Stromal cell of bone marrow (primary cell): ENCODE measurements at places on chromosomes 5 and 9.

GRCh38 chr5:5666369-5666768 is 243.9 kb downstream of the ICE1 start:
- no peak for DNase-seq

DNA sequence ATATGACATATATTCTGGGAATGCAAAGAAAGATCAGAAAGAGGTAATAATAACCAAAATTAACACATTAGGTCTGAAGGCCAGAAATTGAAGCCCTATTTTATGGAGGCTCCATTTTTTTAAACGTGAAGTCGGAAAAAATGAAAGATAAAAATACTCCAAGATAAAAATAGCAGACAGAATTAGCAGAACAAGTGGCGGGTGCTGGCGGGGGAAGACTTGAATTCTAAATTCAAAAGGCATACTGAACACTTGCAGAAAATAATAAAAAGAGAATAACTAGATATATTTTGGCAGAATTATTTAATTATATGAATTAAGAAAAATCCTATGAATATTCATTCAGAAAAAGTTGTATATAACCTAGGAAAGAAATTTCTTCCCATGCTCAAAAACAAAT is 543.7 kb upstream of the ACO1 start:
- DNase-seq, result no peak

DNA sequence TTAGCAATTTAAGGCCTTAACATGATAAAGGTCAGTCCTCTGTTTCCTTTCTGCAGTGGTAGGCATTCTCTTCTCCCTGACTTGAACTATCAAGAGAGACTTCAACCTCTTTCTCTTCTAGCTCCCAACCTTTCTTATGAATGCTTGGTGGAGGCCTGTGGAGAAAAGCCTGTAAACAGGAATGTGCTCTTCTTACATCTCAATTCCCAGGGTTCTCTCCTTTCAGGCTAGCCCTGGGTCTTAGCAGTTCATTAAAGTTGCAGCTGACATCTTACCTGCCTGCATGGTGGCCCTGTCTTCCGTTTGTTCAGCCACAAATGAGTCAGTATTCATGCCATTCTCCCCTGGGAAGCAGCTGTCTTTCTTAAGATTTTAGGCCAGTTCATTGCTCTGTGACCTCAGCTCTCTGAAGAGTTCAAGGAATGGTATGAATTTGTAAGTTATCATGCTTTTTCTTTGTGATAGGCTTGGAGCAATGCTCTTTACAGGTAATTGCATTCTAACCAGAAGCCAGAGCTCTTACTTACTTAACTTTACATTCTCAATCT is 77.8 kb downstream of the ADCY2 start:
- no peak for DNase-seq

DNA sequence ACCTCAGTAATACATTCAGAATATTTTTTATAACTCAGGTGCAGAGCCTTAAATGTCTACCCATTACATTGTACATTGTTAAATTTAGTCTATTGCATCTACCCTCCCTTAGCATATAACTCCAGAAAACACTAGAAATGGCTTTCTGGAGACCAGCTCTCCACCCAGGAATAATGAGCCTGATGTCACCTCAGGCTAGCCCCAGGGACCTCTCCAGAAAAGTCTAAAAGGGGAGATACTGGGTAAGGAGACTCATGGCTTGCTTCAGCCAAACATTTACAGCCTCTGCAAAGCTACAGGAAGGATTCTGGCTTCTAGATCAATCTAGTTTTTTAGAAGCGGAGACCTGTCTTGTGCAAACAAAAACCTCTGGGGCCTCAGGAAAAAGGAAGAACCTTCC is 13.8 kb upstream of the SUSD1 start:
- DNase-seq, result no peak

DNA sequence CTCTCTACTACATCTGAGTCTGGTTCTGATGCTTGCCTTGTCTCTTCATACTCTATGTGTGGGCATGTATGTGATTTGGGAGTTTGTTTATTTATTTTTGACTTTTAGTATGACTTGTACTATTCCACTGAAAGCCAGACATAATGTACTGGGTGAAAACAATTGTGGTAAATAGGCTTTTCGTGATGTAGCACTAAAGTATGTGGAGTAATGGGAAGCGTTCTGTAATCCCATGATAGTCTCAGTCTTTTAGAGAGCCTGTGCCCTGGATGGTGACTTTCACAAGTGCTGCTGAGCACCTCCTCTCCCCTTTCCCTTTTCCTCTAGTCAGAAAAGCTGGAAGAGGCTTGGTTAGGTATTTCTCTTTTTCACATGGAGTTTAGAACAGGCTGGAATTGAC is 85.8 kb upstream of the S1PR3 start:
- no peak for DNase-seq

- no peak for DNase-seq
Observed at GRCh38 chr9:127136880-127137639, 14.6 kb upstream of the ANGPTL2 start.

GRCh38 chr9:110602281-110602680 is 22.7 kb upstream of the SVEP1 start:
- no peak for DNase-seq

DNA sequence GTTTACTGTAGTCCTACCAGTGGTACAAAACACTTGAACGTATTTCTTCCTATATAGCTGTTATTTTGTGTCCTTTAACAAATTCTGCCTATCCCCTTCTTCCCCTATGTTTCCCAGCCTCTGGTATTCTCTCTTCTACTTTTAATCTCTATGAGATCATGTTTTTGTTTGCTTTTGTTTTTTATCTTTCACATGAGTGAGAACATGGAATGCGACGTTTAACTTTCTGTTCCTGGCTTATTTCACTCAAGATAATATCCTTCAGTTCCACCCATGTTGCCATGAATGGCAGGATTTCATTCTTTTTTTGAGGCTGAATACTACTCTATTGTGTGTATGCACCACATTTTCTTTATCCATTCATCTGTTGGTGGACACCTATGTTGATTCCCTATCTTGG is 634.4 kb upstream of the WWC1 start:
- no peak for DNase-seq

DNA sequence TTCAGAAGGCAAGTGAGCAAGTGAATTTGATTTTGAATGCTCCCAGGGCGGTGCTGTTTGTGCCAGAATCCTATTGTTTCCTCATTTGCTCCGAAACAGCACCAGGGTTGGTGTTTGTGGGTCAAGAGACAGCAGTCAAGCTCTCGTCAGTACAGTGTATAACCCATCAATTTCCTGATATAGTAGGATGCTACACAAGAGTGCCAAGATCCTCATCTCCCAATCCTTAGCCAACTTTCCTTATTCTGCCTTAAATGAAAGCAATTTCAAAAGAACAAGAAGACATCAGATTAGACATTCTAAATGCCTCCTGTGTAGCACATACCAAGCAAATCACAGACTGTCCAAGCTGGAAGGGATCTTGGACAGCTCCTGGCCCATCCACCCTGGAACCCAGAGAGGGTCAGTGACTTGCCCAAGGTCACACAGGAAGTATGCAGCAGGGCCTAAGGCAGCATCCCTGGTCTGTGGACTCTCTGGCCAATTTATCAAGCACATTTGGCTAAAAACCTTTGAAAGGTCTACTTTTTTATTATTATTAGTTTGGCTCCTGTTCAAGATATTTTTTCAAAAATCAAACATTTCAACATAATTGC is 4.5 kb downstream of the WHRN start:
- DNase-seq, result no peak

GRCh38 chr9:76873821-76874220 is 32.1 kb downstream of the PRUNE2 start:
- no peak for DNase-seq

- DNase-seq, result no peak
Observed at GRCh38 chr9:75117564-75117963, 29.2 kb downstream of the OSTF1 start.

- DNase-seq, result no peak
Observed at GRCh38 chr5:56534102-56534829, 281.1 kb upstream of the MAP3K1 start.

- DNase-seq, result peak; percentile 19
Observed at GRCh38 chr9:119956111-119956510, 586.9 kb upstream of the BRINP1 start.

DNA sequence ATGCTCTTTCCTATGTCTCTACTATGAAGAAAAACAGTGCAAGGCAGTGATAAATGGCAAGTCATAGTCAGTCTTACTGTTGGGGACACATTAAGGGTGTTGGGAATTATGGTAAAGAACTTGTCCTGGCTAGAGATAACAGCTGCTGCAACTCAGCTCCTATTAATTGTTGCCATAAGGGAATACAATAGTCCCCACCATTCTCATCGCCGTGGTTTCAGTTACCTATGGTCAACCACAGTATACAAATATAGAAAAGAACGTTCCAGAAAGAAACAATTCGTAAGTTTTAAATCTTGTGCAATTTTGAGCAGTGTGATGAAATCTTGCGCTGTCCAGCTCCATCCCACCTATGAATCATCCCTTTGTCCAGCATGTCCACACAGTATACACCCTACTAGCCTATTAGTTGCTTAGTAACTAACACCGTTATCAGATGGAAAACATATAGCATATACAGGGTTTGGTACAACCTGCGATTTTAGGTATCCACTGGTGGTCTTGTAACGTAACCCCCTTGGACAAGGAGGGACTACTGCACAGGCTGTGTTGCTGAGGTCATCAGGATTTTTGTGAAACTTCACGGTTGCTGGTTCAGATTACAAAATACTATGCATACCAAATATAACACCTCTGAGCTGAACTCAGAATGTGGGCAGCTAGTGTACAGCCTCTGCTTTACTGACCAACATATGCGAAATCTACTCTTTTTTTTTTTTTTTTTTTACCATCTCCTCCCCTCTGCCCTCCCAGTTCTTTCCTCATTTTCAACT is 53.5 kb downstream of the ZFR start:
- DNase-seq, result peak; percentile 71

GRCh38 chr5:138654281-138654867 is 79.2 kb upstream of the HSPA9 start:
- DNase-seq, result no peak

- DNase-seq, result peak; percentile 33
Observed at GRCh38 chr5:15791859-15792258, 291.9 kb downstream of the FBXL7 start.

GRCh38 chr9:97856857-97857605 is 4.0 kb downstream of the FOXE1 start:
- no peak for DNase-seq

- no peak for DNase-seq
Observed at GRCh38 chr5:87298692-87299362, 31.1 kb downstream of the RASA1 start.

DNA sequence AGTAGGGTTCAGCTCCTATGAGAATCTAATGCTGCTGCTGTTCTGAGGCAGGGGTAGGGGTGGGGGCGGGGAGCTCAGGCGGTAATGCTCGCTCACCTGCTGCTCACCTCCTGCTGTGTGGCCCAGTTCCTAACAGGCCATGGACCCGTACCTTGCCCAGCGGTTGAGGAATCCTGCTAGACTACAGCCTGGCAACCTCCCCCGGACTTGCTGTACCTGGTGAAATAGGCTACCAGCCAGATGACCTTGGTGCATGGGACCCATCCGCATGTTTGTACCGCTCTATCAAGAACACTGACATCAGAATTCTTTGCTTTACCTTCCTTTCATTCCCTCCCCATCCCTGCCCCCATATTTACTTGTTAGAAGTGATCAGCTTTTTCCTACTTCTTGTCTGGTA is 15.3 kb downstream of the IL31RA start:
- DNase-seq, result no peak

GRCh38 chr5:14579731-14580397 is 1.7 kb upstream of the OTULINL start:
- DNase-seq, result no peak

GRCh38 chr9:136482046-136482792 is 621 bp downstream of the SEC16A start:
- DNase-seq, result peak; percentile 18

DNA sequence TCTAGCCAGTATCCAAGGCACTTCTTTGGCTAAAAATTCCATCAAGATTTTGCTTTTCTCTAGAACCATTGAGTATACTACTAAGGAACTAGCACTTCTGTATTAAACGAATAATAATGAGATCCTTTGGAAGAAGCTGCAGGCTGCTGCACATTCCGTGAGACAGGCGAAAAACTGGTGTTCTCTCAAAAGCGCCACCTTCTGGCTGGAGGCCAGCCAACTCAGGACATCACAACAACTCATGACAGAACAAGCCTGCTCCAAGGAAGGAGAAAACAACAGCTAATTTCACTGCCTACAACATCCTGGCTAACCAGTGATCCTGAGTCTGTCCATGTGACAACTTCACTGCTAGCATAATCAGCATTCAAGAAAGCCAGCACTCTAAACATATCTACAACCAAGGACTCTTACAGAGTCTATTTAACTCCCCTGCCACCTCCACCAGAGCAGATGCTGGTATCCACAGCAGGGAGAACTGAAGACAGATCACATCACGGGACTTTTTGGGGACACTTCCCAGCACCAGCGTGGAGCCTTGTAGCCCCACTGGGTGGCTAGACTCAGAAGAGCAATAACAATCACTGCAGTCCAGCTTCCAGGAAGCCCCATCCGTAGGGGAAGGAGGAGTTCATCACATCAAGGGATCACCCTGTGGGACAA is 150.5 kb downstream of the YTHDC2 start:
- DNase-seq, result peak; percentile 1

- DNase-seq, result no peak
Observed at GRCh38 chr5:83991566-83992224, 271.0 kb upstream of the HAPLN1 start.

GRCh38 chr9:24572406-24572805 is 26.7 kb upstream of the IZUMO3 start:
- no peak for DNase-seq

DNA sequence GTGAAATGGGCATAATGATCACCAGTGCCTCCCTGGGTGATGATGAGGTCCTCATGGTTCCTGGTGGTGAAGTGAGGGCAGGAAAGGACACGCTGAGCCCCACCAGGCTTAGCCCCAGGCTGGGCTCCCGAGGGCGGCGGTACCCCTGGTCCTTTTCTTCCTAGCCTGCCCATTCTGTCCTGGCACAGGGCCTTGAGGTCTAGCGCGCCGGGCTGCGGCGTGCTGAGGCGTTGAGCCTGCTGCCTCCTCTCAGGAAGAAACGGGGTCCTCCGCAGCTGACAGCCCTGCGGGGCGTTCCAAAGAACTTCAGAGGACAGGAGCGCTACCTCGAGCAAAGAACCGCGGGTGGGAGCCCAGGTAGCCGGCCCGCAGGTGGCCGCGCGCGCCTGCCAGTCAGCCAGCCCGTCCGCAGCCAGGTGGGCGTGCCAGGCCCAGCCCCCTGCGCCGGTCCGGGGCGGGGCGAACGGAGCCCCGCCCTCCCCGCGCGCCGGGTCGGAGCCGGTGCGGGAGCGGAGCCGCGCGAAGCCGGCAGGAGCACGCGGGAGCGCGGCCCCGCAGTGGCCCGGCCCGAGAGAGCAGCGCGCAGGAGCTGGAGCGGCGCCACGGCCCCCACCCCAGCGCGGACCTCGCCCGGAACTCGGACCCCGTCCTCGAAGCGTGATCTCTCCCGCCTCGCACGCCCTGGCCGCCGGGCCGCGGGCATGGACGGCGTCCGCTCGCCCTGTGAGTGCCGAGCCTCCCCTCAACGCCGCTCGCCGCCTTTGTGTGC is at the start of gene WNK2:
TSS of gene WNK2 (plus strand) at position 477 of the 769 bp plus-strand sequence. CDS start 791 bp downstream, outside the sequence.
- no peak for DNase-seq

DNA sequence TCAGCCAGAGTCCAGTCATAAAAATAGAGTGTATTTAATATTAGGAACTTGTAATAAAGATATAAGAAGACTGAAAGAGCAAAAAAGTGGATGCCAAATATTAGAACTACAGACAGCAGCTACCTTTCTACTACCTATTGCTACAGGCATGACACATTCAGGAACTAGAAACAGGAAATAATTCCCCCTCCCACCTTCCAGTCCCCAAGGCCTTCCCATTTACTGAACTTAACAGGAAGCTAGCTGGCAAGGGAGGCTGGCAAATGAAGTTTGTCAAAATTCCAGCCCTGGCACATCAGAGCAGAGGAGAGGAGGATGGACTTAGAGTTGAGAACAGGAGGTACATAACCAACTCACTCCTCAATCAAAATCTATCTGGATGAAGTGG is 50.2 kb upstream of the RIC1 start:
- no peak for DNase-seq
